ENCODE measurements at places on chromosomes 1 and 21.

DNA sequence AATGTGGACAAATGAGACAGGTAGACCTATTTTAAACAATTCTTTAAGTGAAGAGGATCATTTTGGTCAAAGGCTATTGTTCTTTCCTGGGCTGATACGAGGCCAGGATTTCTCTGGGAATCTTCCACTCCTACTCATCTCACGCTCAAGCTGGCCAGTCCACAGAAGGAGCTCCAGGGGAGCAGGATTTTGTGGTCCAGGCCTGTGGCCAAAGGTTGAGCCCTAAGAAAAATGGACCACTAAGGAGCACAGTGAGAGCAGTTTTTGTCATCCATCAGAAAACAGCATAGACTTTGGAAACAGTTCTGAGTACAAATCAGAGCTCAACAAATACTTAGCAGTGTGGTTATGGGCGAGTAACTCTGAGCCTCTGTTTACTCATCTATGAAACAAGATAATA is 260.2 kb upstream of the RUNX1 start:
- DNase-seq, result no peak

- DNase-seq, result no peak
Observed at GRCh38 chr1:247747616-247748015, 325 bp downstream of the OR14A2 start.

- no peak for DNase-seq
Observed at GRCh38 chr1:32775640-32776337, 41.4 kb downstream of the YARS1 start.

- DNase-seq, result no peak
Observed at GRCh38 chr1:41174170-41174569, 67.9 kb downstream of the SCMH1 start.

GRCh38 chr1:84089867-84090266 is 54.2 kb upstream of the PRKACB start:
- no peak for DNase-seq

DNA sequence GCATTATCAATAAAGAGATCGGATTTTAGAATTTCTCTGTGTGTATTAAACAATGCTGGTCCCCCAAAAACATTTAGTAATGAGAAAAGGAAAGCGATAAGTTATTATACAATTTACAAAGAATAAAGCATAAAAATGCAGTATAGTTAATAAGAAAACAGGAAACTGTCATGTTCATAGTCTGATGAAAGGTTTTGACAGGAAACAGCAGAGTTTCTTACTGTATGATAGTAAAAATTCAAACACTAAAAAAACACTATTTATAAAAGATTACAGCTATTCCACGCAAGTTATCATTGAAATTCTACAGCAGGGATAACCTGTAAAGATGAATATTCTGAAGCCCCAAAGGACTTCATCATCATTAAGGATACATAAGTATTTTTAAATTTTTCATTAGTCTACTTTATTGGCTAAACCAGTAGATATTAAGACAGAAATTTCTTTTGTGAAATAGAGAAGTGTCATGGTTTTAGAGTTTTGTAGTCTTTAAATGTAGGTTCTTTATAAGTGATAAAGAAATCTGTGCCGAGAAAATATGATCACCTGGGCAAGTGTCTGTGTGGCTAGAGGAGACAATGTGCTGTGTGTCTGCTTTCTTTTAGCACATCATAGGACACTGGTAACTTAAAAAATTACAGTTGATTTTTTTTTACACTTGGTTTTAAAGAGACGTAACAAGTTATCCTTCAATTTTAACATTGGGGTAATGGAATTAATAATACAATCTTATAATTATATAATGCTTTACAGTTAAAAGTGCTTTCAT is 49.7 kb upstream of the GFI1 start:
- DNase-seq, result no peak

DNA sequence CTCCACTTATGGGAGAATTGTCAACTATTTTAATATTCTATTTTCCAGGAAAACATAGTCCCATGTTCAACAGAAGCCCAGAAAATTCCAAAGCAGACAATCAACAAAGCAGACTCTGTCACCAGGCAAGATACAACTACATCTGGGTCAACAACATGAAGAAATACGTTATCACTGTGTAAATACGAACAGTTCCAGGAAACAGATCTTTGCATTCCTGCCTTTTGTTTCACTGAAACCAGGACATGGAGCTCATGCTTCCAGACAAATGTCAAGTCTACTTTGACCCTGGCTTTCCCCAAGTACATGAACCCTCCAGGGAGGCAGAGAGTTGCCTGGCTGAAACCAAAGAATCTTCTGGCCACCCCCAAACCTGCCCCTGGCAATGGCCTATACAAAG is 106.7 kb downstream of the SETD4 start:
- no peak for DNase-seq

GRCh38 chr1:14788080-14788479 is 189.6 kb downstream of the KAZN start:
- DNase-seq, result no peak

Measured in hematopoietic multipotent progenitor cell treated with erythropoietin and hydrocortisone succinate and interleukin-3 and kit ligand, for 6 days (in vitro differentiated cells).